ENCODE measurements at places on chromosomes 2 and 18.
A peak's percentile ranks its signal among the peaks of the same experiment; 100 is the strongest.

DNA sequence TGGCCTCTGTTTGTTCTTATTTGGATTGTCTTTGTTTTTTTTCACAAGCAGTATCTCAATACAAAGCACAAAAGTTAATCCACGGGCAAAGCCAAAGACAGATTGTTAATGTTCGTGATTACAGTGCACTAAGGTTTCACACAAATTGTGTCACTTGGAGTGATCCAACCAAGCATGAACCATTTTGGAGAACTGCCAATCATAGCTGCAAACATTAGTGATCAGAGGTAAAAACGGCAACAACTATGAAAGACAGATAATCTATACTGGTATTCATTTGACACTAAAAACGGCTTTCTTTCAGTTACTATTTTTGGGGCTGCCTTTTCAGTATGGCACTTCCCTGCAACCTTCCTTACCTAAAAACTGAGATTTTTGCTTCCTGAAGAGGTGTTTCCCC is 213.1 kb upstream of the GULP1 start:
- DNase-seq = no peak

DNA sequence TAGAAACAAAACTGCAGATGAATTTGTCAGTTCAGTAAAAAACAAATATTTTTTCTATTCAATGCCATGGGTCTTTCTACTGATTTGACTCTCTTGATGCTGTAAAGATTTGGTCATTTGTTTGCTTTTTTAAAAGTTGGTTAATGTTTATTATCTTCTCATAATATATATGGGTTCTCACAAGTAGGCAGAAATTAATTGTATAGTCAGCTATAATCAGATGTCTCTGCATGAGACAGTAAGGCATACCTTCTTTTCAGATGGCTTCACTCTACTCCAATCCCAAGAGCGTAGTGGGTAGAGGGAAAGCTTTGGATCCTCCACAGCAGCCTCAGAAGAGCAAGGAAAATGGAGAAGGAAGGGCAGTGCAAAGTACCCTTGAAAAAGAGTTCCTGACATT is 1202.9 kb upstream of the CELF4 start:
- DNase-seq = no peak

- DNase-seq = no peak
Observed at GRCh38 chr2:71181316-71181715, 45.6 kb downstream of the PAIP2B start.

GRCh38 chr2:42792087-42792582 is 248 bp downstream of the HAAO start:
- peak; percentile 11 for DNase-seq

GRCh38 chr2:71482055-71482454 is 28.7 kb downstream of the DYSF start:
- no peak for DNase-seq

DNA sequence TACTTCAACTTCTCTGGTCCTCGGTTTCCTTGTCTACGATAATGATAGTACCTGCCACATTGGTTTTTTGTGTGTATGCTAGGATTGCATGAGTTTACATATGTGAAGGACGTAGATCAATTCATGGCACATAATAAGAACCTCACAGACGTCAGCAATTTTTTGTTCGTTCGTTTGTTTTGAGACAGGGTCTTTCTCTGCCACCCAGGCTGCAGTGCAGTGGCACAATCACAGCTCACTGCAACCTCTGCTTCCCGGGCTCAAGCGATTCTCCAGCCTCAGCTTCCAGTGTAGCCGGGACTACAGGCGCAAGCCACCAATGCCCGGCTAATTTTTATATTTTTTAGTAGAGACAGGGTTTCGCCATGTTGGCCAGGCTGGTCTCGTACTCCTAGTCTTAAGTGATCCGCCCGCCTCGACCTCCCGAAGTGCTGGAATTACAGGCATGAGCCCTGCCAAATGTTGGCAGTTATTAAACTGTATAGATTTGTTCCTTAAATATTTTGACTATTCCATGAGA is 756 bp upstream of the SLC35F5 start:
- peak; percentile 1 for DNase-seq

DNA sequence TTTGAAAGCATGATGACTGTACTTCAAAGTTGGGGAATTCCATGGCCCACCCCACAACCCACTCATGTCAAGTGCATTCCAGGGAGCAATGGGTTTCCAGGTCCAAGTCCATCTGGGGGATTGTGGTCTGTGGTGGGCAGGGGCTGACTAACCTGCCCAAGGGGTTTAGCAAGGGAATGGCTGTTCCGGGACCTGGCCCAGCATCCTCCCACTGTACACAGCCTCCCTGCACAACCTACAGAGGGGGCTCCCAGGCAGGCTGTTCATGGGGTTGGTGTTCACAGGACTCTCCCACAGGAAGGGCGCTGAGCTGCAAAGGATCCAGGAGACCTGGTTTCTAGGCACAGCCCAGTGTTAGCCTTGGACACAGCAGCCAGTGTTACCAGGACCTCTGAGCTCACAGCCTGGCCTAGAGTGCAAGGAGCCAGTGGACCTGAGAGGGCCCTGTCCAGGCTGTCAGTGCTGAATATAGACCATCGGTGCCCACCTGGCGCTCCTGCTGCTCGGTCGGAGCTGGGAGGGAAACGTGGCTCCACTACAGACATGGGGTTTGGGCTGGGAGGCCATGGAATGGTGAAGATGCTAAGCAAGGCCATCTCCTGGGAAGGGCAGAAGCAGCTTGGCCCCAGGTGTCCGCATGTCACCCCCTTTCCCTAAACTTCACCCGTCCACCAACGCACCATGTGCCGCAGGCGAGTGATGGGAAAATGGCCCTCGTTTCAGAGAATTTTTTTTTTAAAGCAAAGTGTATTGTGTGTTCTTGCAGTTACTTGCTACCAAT is 317.2 kb downstream of the GBX2 start:
- no peak for DNase-seq

GRCh38 chr2:172931918-172932520 is 143.6 kb upstream of the MAP3K20 start:
- peak; percentile 74 for DNase-seq

DNA sequence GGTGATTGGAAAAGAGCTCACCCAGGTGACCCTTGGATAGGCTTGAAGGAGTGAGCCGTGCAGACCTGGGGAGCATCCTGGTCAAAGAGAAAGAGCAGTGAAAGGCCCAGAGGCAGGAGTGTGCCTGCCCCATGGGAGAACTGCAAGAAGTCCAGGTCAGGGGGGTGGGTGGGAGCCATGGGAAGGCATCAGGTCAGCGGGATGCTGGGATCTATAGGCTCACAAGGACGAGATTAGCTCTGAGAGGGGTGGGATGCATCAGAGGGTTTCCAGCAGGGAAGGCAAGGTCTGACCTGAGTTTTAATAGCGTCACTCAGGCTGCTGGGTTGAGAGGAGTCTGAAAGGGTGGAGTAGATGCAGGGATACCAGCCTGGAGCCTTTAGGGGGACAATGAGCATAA is 158.6 kb downstream of the SMAD7 start:
- no peak for DNase-seq

DNA sequence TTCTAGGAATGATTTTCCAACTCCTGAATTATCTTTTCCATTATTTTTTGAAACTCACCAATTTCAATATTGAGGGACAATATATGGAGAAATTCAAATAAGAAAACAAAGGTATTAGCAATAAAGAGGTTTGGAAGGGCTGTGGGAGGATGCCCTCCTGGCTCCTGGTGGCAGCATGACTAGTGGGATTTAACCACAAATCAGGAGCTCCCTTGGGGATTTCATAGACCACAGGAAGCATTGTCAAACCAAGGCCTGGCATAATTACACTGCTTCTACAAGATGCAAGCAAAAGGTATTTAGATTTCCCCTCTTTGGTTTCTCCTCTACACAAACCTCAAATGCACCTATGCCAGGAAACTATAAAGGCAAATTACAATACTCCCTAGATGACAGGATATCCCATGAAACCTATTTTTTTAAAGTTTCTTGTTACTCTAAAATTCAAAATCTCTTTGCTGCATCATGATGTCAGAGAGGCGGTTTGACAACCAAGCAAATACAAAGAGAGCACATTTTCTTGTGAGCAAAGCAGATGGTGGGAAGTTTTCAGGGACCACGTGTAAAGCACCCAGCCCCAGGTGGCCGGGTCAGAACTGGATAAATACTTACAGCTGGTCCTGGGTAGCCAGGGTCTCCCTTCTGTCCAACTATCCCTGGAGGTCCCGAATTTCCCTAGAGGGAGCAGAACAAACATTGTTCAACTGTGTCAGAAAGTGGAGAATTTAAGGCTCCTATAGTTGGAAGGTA is 67.9 kb downstream of the COL6A3 start:
- no peak for DNase-seq

GRCh38 chr2:159960414-159960813 is 102.0 kb downstream of the PLA2R1 start:
- DNase-seq = no peak

DNA sequence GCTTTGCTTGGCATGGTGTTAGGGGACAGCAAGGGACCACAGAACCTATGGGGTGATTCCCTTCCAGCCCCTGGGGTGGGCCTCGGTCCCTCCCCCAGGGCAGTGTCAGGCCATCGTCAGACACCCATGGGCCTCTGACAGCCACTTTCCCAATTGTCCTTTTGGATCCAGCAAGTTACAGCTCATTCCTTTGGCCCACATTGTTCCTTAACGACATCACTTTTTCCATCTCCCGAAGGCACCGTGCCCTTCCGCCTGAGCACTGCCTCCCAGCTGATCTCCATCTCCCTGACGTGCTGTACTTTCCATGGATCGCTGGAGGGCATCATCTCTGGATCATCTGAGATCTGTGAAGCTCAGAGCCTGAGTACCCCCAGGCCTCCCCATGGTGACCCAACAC is 10.4 kb upstream of the KCNK3 start:
- DNase-seq = no peak

DNA sequence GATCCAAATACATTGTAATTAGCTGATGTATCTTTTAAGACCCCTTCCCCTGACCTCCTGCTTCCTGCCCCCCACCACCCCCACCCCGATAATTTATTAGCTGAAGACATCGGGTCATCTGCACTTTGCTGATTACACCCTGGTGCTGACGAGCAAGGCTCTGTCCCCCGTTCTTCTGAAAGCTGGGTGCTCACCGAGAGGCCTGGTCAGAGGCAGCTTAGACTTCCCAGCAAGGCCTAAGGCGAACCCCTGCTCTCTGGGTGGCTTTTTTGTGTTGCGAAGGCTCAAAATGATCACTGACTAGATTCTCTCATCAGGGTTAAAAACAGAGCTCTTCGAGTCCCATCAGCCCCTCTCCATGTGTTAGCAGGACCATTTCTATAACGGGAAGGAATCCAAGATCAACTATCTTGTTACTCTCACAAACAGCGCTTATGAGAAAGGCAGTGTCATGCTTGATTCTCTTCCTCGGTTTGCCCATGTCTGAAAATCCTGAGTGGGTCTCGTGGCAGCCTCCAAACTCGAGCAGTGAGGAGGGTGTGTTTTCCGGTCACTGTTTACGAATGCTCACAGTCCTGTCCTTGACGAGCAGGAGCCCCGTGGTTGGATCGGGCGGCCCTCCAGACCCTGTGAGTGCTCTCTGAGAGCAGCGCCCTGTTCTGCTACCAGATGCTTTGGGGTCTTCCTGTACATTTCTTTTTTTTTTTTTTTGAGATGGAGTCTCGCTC is 201.6 kb downstream of the HDAC4 start:
- DNase-seq = no peak

DNA sequence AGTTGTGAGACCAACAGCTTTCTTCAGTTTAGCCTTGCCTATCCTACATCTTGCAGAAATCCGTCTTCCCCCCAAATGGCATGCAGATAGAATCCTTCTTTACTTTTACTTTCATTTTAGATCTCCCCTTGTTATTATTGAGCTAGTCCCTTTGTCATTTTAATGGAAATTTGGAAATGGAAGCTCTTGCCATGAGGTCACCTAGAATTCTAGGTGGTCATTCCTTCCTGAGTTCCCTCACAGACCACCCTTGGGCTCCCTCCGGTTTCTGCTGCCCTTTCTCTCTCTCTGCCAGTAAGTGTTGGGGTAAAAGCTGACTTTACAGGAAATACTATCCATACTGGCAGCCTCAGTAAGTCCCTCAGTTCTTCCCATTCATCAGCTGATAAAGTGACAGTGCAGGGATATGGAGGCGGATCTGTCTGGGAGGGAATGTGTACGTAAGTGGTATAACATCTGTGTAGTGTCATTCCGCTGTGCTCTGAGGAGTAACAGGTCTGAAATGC is 30.2 kb downstream of the ARHGAP25 start:
- no peak for DNase-seq

GRCh38 chr2:33008716-33009115 is 62.0 kb downstream of the LTBP1 start:
- DNase-seq = no peak

DNA sequence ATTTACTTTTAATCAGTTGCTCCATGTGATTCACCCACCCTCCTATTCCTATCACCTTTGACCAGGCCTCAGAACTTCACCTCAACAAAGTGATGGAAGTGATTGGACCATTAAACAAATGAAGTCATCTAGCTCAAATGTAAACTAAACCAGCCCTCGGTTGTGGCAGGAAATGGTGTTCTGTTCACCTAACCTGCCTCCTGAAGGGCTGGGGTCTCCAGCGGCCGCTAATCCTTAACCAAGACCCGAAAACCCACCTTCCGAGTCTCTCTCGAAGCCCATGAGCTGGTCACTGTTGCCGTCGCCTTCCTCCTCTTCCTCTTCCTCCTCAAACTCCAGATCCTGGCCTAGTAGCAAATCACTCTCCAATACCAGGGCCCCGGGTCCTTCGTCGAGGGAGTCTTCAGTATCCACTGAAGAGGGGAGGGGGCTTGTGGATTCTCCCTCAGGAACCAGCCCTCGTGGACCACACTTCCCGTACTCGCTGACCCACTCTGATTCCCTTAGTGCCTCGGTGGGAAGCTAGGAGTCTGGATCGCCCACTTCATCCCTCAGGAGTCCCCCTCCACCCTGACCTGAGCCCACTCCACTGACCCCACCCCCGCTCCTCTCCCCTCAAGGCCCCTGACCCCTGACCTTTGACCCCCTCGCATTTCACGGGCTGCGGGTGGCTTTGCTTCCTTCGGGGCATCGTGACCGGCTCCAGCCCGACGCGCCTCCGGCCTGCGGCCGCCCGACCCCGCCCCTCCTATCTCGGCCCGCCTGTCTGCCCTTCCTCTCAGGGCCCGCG is 503 bp downstream of the ZNF513 start:
- peak; percentile 61 for DNase-seq

DNA sequence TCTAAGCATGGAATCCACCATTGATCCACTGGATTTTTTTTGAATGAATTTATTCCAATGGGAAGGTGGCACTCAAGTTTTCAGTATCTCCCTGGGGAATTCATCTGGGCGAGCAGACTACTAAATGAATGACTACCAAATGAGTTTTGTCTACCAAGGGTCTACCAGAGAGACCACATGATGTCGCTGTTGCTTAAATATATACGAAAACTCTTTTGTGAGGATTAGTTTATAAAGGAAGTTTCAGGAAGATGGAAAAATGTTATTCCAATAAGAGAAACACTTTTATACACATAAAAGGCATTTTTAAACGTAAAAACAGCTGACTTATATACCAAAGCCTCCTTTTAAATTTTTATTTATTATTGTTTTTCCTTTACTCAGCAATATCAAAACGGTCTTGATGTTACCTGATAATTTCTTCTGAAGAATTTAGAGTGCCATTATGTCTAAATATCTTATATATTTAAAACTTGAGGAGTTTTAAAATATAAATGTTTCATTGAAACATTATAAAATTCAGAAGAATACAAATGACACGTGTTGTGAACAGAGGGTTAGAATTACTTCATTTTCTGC is 139.7 kb downstream of the HRH4 start:
- DNase-seq = peak; percentile 5
